Epithelial cell of umbilical artery (primary cell): ENCODE measurements at places on chromosomes 12 and 14. TPM values are rescaled to one million over a fixed set of nuclear protein-coding genes. Genes with fewer than 3 reads are reported as not detected.

The PPP1R36 gene
- total RNA-seq, result 0.32 and 0.61 TPM in 2 replicates

The KRT6C gene
- total RNA-seq, result not detected in 2 replicates

The LRRC9 gene
- total RNA-seq, result not detected in 2 replicates

The TAS2R7 gene
- not detected in 2 replicates for total RNA-seq

The MGP gene
- total RNA-seq, result 42.1 and 237 TPM in 2 replicates

The SYNDIG1L gene
- total RNA-seq, result not detected in 2 replicates

The RXYLT1 gene
- total RNA-seq, result 14.9 and 17.3 TPM in 2 replicates

The SERPINA9 gene
- total RNA-seq, result not detected in 2 replicates

The DACT1 gene
- total RNA-seq, result 0.32 and 0.46 TPM in 2 replicates

The ACACB gene
- 0.32 and 2.3 TPM in 2 replicates for total RNA-seq

The COCH gene
- 0.61 and 0.65 TPM in 2 replicates for total RNA-seq

The KRT79 gene
- under 0.01 TPM in 1 of 2 replicates, not detected in the other for total RNA-seq

The KCNC2 gene
- total RNA-seq, result not detected in 2 replicates

The KLRC4 gene
- not detected in 2 replicates for total RNA-seq

The DTX1 gene
- 0.32 TPM in 1 of 2 replicates, not detected in the other for total RNA-seq

The IL26 gene
- not detected in 2 replicates for total RNA-seq

The CMA1 gene
- not detected in 2 replicates for total RNA-seq

The RPS6KL1 gene
- total RNA-seq, result 5.2 and 15.0 TPM in 2 replicates

The OR6C4 gene
- not detected in 2 replicates for total RNA-seq

The SIX6 gene
- total RNA-seq, result not detected in 2 replicates

The DIABLO gene
- total RNA-seq, result 59.6 and 79.3 TPM in 2 replicates

The TARBP2 gene
- total RNA-seq, result 53.3 and 57.5 TPM in 2 replicates
